Left colon (tissue), 2 donors: ENCODE measurements at places on chromosomes 16 and 17. TPM values are rescaled to one million over a fixed set of nuclear protein-coding genes. Genes with fewer than 3 reads are reported as not detected.
A peak's percentile ranks its signal among the peaks of the same experiment; 100 is the strongest.

- DNase-seq = no peak
These were observed 4.1 kb downstream of the ICAM2 start for GRCh38 chr17:64016231-64016784.

GRCh38 chr17:61416540-61417363, 17.1 kb downstream of the TBX2 start:
- peak; percentile 70 for DNase-seq

ZNF423 gene
- total RNA-seq = 8.2 TPM

RPH3AL gene
- 32.7 TPM for total RNA-seq

- DNase-seq = no peak
These were observed 72.0 kb upstream of the ZNF750 start for GRCh38 chr17:82911822-82912221.

DNA sequence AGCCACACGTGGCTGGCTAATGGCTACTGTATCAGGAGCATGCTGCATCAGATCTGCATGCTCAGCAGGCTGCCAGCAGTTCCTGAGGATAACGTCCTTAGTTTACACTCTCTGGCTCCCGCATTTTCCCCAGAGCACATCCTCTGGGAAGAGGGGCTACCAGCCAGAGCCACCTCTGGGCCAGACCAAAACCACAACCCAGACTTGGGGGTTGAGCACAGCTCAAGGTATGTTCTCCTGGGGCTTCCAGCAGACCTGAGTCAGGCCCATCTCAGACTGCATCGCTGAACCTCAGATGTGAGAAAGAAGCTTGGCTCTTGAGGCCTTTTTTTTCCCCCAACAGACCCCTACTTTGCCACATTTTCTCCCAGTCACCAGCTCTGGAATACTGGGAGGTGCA, 23.7 kb upstream of the WSCD1 start:
- no peak for DNase-seq

- DNase-seq = no peak
These were observed 147.4 kb upstream of the IRX5 start for GRCh38 chr16:54783226-54783625.
